ENCODE measurements at places on chromosomes 7 and 10.

DNA sequence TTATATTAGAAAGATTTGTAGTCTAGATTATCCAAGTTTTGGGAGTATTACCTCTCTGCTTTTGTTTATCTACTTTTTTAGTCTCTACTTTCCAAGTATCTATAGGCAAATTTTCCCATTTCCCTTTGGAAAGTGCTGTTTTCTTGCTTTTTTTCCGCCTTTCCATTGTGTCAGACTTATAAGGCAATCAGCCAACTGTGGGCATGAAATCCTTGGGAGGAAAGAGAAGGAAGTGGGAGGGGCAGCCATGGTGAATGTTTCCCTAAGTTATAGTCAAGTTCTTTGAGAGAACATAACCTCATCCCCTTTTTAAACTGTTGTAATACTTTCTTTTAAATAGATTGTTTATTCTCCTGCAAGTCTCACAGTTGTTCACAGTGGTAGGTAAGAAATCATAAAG, 52.6 kb downstream of the PTEN start:
- H3K27ac ChIP-seq, result no peak overlapping the region
- H3K4me1 ChIP-seq, result no peaks in the 10 kb centered on the region
- peaks cover 20% of the 10 kb centered on the region for H3K36me3 ChIP-seq
- no peak overlapping the region for H3K4me3 ChIP-seq
- no peaks in the 10 kb centered on the region for H3K27me3 ChIP-seq
- no peak for DNase-seq

DNA sequence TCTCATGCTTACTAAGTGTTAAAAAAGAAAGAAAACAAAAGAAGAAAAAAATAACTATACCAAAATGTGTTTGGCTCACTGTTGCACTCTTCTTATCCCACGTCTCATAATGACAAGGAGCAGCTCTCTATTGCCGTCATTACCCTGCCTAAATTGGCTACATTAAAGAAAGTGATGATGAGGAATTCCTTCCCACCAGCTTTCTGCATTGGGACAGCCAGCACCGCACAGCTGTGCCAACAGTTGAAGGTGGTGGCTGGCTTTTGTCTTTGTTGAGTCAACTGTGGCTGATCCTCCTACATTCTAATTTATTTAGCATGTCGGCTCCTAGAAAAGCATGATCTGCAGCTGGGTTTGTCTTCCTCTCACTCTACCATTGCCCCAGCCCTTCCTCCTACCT, 751.8 kb downstream of the KCNMA1 start:
- no peak overlapping the region for H3K27ac ChIP-seq
- H3K4me3 ChIP-seq, result no peak overlapping the region
- no peaks in the 10 kb centered on the region for H3K36me3 ChIP-seq
- no peaks in the 10 kb centered on the region for H3K27me3 ChIP-seq
- DNase-seq, result no peak
- no peaks in the 10 kb centered on the region for H3K4me1 ChIP-seq

DNA sequence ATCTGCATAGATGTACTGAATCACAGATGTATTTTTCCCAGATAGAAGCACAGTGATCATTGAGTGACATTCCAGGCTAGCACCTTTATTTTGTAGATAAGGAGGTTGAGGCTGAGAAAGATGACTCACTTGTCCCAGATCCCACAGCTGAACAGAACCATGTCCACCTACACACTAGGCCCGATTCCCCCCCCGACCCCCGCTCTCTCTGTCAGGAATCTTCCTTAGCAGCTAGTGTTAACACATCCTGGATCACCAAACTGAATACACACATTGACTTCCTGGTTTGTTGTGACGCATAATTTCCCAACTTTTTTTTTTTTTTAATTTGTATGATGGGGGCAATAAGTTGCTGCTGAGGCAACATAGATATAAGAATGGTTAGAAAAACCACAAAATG, 5.2 kb downstream of the SFMBT2 start:
- H3K27me3 ChIP-seq, result peaks cover 32% of the 10 kb centered on the region
- peaks cover 15% of the 10 kb centered on the region for H3K4me1 ChIP-seq
- no peak for DNase-seq
- no peak overlapping the region for H3K4me3 ChIP-seq
- H3K27ac ChIP-seq, result no peak overlapping the region
- H3K36me3 ChIP-seq, result no peaks in the 10 kb centered on the region

DNA sequence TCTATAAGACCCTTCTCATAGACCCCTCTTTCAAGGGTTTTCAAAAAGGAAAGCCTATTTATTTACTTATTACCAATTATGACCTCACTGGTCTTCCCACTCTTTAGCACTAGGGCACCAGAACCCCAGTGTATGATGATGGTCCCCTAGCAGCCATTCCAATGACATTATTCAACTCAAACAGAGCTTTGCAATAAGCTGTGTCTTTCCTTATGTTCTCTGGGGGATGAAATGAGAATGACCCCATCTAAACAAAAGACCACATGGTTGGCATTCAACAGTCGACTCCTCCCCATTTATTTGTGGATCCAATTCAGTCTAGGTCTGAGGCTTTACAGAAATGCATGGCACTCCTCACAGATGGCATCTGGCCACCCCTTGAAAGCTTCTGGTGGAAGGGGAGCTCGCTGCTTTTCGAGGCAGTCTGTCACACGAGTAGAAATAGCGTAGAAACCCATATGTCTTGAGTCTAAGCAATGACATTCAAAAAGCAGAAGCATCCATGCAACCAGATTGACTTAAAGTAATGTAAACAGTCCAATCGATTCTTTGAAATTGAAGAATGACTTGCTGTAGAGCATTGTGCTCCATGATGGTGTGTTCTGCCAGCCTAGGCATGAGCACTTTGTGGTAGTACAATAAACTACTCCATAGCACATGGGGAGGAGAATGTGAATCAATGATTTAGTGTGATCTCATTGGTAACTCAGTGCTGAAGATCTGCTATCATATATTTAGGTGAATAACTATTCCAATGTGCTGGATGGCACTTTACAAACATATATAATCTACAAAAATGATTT, 29.8 kb downstream of the NRP1 start:
- DNase-seq, result no peak
- H3K27ac ChIP-seq, result no peak overlapping the region
- H3K27me3 ChIP-seq, result no peaks in the 10 kb centered on the region
- peaks cover 55% of the 10 kb centered on the region for H3K36me3 ChIP-seq
- H3K4me1 ChIP-seq, result no peaks in the 10 kb centered on the region
- no peak overlapping the region for H3K4me3 ChIP-seq

DNA sequence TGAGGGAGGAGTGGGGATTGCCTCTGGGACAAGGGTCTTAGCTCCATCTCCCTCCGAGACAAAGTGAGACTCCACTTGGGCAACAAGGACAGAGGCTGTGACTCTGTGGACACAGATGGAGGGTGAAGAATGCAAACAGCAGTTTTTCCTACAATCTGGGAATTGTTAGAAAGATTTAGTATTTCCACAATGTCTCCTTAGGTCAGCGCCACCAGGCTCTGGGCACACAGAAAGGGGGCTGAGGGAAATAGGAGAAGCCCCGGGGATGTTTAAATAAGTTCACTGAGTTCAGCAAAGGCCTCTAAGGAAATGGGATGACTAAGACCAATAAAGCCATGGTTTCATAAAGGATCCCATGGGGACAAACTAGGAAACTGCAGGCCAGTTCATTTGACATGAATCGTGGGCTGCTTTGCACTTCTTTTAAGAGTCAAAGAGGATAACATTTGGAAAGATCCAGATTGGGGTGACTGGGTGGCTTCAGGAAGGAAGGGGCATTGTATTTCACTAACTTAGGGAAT, 219.8 kb upstream of the GLI3 start:
- no peaks in the 10 kb centered on the region for H3K4me1 ChIP-seq
- no peak overlapping the region for H3K27ac ChIP-seq

DNA sequence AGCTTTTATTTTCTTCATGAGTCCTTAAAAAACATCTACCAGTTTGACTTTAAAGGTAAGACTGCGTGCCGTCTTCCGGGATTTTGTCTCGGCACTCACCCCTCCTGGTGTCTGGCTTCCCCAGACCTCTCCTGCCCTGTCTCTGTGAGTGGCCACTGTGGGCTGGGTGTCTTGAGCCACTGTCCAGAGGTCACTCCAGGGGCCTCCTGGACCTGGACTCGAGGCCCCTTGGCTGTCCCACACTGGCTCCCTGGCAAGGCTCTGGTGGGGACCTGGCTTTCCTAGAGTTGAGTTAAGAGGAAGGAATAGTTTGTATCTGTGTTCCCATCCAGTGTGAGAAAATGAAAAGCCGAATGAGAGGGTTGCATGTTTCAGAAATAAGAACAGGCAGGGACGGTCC, 95.5 kb downstream of the NKX6-2 start:
- no peak overlapping the region for H3K4me3 ChIP-seq
- H3K27ac ChIP-seq, result no peak overlapping the region
- DNase-seq, result no peak

- peak; percentile 3 for DNase-seq
- no peak overlapping the region for H3K27ac ChIP-seq
- peaks cover 19% of the 10 kb centered on the region for H3K36me3 ChIP-seq
- no peaks in the 10 kb centered on the region for H3K27me3 ChIP-seq
- no peak overlapping the region for H3K4me3 ChIP-seq
- no peaks in the 10 kb centered on the region for H3K4me1 ChIP-seq
Measured at GRCh38 chr7:7595451-7595850, 28.8 kb downstream of the MIOS start.

DNA sequence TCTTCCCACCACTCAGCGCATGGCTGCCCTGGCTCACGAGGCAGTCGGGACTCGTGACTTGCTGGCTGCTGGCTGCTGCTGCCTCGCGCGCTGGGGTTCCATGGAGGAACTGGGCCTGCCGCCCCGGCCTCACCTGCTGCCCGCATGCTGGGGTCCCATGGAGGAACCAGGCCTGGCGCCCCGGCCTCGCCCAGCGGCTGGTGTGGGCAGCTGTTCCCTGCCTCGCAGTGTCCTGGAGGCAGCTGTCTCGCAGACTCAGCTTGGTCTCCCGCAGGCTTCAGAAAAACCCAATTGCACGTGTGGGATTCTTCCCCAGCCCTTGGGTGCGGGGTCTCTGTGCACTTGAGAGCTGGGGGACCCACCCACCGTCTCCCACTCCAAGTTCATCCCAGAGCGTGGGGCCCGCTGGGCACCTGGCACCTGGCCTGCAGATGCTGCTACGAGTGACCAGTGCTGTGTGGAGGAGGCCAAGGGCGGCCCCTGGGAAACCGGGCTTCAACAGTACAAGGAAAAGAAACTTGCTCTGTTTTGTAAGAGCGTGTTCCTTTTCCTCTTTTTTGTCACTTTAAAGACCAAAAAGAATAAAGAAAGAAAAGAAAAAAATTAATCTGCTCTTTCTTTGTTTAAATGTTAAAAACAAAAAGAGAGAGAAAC, 20.4 kb downstream of the PWWP2B start:
- H3K27me3 ChIP-seq, result no peaks in the 10 kb centered on the region
- H3K4me3 ChIP-seq, result no peak overlapping the region
- peaks cover 6% of the 10 kb centered on the region for H3K4me1 ChIP-seq
- no peak for DNase-seq

DNA sequence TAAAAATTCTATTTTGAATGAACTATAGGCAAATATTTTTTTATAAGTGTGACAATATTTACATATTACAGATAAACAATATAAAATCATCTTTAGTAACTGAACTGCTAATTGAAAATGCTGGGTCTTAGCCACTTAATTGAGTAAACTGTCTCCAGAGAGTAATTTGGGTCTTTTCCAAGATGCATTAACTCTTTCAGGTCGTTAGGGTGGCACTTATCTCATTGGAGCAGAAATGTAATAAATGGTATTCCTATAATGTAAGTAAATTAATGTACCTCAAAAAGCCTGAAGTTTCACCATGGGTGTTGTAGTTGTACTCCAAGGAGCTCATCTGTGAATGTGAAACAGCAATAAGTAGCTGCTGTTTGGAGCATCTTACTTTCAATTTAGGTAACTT, 208.5 kb downstream of the EXOC4 start:
- no peak overlapping the region for H3K4me3 ChIP-seq
- H3K27ac ChIP-seq, result no peak overlapping the region
- H3K27me3 ChIP-seq, result no peaks in the 10 kb centered on the region

- H3K4me3 ChIP-seq, result no peak overlapping the region
- no peaks in the 10 kb centered on the region for H3K27me3 ChIP-seq
- H3K4me1 ChIP-seq, result peaks cover 66% of the 10 kb centered on the region
- no peak for DNase-seq
Measured at GRCh38 chr10:88154596-88155250, 291.3 kb downstream of the PTEN start.

DNA sequence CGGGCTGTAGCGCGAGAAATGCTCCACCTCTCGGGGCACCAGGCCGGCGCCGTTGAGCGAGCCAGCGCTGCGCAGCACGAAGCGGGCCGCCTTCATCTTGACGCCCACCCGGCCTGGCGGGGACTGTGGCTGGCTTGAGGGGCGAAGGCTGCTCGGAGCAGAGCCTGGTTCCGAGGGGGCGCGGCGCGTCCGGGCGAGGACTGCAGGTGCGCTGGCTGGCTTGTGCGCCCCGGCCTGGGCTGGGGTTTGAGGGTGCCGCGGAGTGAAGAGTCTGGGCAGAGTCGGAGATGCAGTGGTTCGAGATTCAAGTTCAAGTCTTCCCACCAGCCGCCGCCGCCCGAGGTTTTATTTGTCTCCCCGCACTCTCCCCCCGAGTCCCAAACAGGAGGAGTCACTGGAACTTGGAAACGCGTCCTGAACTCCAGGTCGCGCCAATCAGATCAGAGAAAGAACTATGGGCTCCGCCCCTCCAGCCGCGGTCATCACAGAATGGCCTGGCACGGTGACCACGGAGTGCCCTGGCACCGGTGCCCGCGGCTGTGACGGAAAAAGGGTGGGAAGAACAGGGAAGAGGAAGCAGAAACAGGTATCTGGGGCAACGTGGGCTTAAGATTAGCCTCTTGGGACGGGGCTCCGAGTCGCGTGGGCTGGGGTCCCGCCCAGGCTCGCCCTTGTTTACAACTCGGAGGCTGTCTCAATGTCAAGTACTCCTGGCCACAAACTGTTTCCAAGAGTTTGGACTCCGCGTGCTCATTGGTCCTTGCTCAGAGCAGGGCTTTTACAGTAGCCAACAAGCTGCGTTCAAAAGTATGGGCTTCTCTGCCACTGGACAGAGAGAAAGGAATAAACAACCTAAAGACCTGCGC, at the start of gene PDK4:
TSS of gene PDK4 (minus strand) at position 319 of the 866 bp plus-strand sequence. CDS start at position 96, 223 bp downstream.
- H3K27me3 ChIP-seq, result peaks cover 4% of the 10 kb centered on the region
- DNase-seq, result peak; percentile 53
- no peak within 1 kb of the TSS for H3K27ac ChIP-seq
- peak within 1 kb of the TSS; percentile 48 for H3K4me3 ChIP-seq
- H3K4me1 ChIP-seq, result peaks cover 6% of the 10 kb centered on the region

GRCh38 chr10:51083356-51083853, 9.1 kb downstream of the PRKG1 start:
- DNase-seq, result no peak
- H3K27me3 ChIP-seq, result no peaks in the 10 kb centered on the region
- H3K4me3 ChIP-seq, result no peak overlapping the region
- H3K27ac ChIP-seq, result no peak overlapping the region

- no peak overlapping the region for H3K27ac ChIP-seq
- H3K4me3 ChIP-seq, result no peak overlapping the region
- DNase-seq, result no peak
Measured at GRCh38 chr7:93092757-93093370, 24.9 kb downstream of the SAMD9 start.

Data from SJSA1 (cell line).